Brain pericyte (primary cell): ENCODE measurements at places on chromosomes 7 and 10.

DNA sequence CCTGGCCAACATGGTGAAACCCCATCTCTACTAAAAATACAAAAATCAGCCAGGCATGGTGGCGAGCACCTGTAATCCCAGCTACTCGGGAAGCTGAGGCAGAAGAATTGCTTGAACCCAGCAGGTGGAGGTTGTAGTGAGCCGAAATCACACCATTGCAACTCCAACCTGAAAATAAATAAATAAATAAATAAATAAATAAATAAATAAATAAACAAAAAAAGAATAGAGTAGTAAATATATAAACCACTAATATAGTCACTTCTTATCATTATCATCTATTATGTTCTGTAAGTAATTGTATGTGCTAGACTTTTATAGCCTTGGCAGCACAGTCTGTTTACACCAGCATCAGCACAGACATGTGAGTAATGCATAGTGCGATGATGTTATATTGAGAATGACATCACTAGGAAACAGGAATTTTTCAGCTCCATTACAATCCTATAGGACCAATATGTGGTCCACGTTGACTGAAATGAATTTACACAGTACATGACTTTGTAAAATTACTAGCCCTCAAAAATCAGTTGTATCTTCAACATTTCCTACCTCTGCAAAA is 385.4 kb upstream of the ANKRD30A start:
- no peak for DNase-seq

DNA sequence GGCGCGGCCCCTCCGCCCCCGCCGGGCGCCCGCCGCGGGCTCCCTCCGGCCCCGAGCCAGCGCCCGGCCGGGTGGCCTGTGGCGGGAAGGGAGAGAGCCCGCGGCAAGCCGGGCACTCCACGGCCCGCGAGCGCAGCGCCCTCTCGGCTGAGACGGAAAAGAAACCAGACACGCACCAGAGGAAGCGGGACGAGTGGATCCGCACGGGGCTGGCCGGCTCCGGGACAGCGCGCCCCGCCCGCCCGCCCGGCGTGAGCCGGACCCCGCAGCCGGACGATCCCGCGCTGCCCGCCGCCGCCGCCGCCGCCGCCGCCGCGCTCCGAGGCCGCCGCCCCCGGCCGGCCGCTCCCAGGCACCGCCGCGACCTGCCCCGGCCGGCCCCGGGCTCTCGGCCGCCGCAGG is 300 bp downstream of the ARHGAP21 start:
- DNase-seq: no peak

- no peak for DNase-seq
Measured at GRCh38 chr10:79072041-79072441, 3.3 kb downstream of the ZMIZ1 start.

DNA sequence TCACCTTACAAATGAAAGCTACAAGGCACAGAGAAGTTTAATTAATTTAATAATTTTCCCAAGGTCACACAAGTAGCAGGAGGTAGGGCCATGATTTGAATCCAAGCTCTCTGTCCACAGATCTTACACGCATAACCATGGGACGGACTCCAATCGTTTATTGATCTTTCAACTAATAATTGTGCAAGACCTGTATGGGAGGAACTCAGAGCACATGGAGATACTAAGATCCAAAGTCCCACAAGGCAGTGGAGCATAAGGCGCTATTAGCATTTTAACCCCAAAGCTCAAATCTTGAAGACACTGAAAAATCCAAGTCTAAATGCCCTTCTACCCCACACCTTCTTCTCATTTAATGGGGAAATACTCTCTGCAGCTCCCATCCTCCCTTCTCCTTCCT is 143.5 kb downstream of the FGFR2 start:
- DNase-seq: no peak

DNA sequence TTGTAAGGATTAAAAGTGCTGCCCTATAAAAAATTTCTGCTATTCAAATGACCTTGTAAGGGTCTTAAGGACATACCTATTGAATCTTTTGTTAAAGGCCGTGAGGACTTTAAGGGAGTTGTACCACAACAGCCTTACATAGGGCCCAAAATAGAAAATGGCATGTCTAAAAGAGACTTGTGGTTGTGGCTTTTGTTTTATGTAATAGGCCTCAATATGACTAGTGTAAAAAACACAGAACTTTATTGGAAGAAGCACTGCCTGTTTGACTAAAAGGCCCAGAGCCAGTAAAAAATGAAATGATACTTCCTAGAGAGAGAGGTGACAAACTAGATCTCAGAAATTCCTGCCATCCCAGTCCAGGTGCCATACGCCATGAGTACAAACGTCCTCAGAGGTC is 286.6 kb downstream of the SEMA3D start:
- no peak for DNase-seq

GRCh38 chr7:106679153-106679931 is 18.4 kb upstream of the CCDC71L start:
- no peak for DNase-seq

DNA sequence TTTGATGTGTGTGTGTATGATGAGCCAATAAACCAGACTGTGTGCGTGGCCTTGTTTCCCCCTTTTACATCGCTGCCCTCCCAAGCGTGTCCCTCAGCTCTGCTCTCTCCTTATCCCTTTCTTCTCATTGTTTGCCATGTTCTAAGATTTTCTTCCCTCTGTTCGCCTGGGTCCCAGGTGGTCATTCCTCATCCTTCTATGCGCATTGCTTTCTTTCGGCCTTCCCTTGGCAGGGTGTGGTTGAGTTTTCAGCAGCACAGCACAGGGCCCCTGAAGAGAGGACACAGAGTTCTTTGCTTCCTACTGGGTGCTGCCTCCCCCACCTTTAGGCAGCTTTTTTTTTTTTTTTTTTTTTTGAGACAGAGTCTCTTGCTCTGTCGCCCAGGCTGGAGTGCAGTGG is 23.1 kb downstream of the GBX1 start:
- no peak for DNase-seq

DNA sequence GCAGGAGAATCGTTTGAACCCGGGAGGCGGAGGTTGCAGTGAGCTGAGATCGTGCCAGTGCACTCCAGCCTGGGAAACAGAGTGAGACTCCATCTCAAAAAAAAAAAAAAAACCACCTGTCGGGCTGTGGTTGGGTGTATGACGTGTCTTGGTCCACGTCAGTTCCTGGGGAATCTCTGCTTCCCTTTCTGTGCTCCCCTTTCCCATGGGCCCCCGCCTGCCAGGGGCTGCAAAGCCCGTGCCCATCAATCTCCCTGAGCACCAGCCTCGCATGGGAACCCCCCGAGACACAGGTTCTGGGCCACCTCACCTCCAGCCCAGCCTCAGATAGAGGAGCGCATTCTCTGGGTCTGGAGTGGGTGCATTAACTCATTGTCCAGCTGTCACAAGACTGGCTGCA is 2.3 kb upstream of the SH2B2 start:
- DNase-seq: no peak

GRCh38 chr7:99975782-99976521 is at the start of gene AZGP1:
Gene AZGP1 (minus strand): TSS chr7:99976031. CDS start chr7:99976020, 11 bp downstream.
- DNase-seq: no peak

DNA sequence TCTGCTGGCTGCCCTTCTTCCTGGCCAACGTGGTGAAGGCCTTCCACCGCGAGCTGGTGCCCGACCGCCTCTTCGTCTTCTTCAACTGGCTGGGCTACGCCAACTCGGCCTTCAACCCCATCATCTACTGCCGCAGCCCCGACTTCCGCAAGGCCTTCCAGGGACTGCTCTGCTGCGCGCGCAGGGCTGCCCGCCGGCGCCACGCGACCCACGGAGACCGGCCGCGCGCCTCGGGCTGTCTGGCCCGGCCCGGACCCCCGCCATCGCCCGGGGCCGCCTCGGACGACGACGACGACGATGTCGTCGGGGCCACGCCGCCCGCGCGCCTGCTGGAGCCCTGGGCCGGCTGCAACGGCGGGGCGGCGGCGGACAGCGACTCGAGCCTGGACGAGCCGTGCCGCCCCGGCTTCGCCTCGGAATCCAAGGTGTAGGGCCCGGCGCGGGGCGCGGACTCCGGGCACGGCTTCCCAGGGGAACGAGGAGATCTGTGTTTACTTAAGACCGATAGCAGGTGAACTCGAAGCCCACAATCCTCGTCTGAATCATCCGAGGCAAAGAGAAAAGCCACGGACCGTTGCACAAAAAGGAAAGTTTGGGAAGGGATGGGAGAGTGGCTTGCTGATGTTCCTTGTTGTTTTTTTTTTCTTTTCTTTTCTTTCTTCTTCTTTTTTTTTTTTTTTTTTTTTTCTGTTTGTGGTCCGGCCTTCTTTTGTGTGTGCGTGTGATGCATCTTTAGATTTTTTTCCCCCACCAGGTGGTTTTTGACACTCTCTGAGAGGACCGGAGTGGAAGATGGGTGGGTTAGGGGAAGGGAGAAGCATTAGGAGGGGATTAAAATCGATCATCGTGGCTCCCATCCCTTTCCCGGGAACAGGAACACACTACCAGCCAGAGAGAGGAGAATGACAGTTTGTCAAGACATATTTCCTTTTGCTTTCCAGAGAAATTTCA is 1.7 kb downstream of the ADRB1 start:
- DNase-seq: no peak

DNA sequence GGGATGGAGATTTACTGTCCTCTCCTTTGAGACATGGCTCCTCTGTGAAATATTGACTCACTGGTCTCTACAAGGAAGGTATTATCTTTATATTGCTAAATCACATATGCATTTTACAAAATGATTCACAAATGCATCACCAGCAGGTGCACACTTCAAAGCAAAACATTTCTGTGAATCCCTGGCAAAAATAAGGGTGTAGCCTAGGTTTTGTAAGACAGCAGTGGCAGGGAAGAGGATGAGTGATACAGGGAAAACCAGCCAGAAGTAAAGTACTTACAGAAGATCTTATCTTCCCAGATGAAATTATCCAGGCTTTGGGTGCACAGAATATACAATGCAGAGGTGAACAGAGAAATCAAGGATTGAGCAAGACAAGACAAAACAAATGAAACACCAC is 1094.6 kb downstream of the GATA3 start:
- DNase-seq: no peak

DNA sequence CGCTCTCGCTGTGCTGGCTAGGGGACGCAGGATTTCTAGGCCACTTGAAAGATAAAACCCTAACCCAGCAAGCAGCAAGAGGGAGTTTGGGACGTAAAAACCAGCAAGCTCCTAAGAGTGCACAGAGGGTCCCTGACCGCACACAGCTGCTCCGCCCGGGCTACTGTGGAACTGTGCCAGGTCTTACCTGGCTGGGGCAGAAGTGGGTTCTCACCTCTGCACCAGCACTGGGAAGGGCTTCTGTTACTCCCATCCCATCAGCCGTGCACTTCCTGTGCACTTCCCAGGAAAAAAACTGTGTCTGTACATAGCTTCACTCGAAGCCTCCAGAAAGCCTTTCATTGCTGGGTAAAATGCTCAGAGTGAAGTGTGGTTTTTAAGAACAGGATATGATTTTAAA is 45.9 kb upstream of the PTF1A start:
- no peak for DNase-seq

- no peak for DNase-seq
Measured at GRCh38 chr7:134879815-134880475, 100.5 kb downstream of the CALD1 start.

DNA sequence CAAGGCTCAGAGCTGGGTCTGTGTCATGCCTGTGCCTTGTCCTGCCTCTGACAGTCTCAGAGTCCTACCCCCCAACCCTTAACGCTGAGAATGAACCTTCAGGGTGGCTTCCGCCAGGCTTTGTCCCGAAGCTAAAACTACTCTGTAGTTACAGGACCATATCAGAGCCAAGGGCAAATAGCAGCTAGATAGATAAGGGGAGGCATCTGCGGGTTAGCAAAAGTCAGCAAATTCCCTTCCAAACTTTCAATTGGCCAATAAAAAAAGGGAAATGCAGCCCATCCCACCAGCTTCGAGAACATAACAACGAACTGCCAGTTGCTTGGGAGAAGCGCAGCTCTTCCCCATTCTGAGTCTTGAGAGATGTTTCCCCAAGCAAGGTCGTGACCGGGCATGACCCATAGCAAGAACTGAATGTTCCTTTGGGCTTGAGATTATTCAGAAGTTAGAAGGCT is 17.7 kb downstream of the CCL24 start:
- no peak for DNase-seq

DNA sequence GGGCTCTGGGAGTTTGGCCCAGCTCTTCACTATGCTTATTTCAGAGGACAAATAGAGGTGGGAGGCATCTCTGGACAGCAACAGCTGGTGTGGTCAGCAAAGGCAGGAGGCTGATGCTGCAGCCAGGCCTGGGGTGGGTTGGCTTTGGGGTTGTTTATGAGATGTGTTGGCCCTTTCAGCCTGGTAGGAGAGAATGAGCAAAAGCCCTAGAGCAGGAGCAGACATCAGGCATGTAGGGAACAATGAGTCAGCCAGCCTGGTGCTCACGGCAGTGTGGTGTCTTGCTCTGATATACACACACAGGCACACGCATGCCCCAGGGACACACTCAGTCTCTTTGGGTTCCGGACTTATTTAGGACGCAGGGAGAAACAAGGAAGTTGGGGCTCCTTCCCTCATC is 157.1 kb downstream of the PRKCQ start:
- DNase-seq: no peak

GRCh38 chr10:132100091-132100481 is 34.3 kb downstream of the JAKMIP3 start:
- no peak for DNase-seq

- DNase-seq: no peak
Measured at GRCh38 chr7:77316219-77316978, 99.8 kb downstream of the GSAP start.

GRCh38 chr7:82106201-82106600 is 336.4 kb upstream of the HGF start:
- no peak for DNase-seq

GRCh38 chr7:121603886-121604285 is 207.8 kb upstream of the FAM3C start:
- DNase-seq: no peak

- DNase-seq: no peak
Measured at GRCh38 chr7:102085218-102085772, 201.4 kb upstream of the SH2B2 start.

GRCh38 chr7:272108-272615 is 17.8 kb upstream of the FOXL3 start:
- no peak for DNase-seq

GRCh38 chr7:69018200-69018599 is 580.1 kb upstream of the AUTS2 start:
- DNase-seq: no peak

GRCh38 chr7:155584763-155585531 is 38.6 kb upstream of the CNPY1 start:
- no peak for DNase-seq

DNA sequence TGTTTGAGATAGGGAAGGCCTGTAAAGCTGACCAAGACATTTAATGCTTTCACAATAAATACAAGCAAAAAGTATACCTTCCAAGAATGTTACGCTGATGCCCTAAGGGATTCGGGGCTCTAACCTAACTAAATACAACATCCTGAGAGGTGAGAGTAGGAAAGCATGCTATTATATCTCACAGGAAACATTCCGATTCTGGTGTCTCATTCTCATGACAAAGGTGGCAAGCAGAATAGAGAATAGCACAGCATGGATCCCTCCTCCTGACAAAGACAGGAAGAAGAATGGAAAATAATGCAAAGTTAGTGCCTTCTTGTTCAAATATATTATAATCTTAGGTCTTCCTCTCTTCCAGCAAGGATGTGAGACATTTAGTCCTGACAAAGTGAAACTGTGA is 504.3 kb downstream of the TFEC start:
- no peak for DNase-seq

- DNase-seq: no peak
Measured at GRCh38 chr10:79069325-79070080, 737 bp downstream of the ZMIZ1 start.

GRCh38 chr10:9234191-9234590 is 1179.7 kb downstream of the GATA3 start:
- no peak for DNase-seq
